ENCODE measurements at places on chromosomes 5 and 9.

GRCh38 chr9:122159925-122160246 lies 178 bp downstream of the MORN5 start:
- DNase-seq = no peak

DNA sequence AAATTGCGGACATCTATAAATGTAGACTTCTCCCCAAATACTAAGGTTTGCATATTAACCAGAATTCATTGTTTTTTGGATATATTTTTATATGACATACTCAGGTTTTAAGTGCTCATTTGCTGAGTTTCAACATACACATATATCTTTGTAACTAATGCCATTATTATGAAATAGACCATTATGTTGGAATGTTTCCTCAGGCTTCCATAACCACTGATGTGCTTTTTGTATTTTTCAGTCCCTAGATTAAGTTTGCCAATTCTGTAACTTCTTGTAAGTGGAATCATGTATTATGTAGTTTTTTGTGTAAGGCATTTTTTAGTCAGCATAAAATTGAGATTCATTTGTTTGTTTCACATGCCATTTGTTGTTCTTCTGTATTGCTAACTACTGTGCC lies 32.1 kb downstream of the HSPA4 start:
- DNase-seq = no peak

GRCh38 chr5:170408226-170408625 lies 19.1 kb upstream of the KCNMB1 start:
- DNase-seq = peak; percentile 81

- DNase-seq = peak; percentile 34
Observed at GRCh38 chr5:146744068-146744745, 134.3 kb downstream of the PPP2R2B start.

GRCh38 chr5:150429410-150429873 lies 16.7 kb upstream of the CD74 start:
- no peak for DNase-seq

DNA sequence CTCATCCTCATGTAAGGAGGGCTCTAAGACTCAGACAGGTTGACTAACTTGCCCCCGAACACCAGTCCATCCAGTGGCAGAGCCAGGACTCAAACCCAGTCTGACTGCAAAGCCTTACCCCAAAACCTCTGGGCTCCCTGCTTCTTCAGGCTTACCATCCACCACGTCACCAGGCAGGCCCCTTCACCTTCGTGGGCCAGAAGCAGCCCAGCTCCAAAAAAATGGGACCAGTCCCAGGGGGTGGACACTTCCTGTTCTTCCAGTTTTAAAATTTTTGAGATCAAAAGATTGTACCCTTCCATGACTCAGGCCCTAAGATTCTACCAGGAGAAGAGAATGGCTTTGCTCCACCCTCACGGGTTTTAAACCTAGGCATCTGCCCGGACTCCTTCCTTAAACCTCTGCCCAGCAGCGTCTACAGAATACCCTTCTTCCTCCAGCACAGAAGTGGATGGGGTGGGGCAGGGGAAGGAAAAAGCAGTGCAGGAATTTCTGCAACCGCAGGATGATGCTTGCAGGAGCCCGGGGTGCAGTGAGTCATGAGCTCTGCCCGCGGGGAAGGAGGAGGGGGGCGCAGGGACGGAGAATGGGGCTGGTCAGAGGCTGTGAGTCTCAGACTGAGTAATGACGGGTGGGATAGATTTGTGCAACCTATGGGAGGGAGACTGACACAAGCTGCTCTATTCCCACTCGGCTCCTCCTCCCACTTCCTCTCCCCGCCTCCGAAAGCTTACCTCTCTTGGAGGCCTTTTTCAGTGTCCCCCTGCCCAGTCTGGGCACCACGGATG lies 50.4 kb upstream of the STXBP1 start:
- peak; percentile 44 for DNase-seq

DNA sequence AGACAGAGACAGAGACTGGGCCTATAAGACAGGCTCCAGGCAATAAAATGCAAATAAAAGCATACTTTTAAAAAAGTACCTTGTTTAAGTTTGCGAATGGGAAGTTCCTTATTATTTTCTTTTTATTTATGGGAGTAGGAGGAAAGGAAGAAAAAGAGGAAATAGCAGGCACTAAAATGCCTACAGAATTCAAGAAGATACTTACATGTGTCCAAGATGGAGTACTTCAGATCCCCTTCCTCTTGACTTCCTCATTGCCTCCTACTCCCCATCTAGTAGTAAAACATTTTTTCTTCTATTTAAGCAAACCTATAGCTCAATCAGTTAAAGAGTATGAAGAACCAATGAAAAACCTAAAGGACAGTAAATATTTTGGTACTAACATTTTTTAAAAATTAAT lies 24.8 kb downstream of the GKAP1 start:
- DNase-seq = no peak

DNA sequence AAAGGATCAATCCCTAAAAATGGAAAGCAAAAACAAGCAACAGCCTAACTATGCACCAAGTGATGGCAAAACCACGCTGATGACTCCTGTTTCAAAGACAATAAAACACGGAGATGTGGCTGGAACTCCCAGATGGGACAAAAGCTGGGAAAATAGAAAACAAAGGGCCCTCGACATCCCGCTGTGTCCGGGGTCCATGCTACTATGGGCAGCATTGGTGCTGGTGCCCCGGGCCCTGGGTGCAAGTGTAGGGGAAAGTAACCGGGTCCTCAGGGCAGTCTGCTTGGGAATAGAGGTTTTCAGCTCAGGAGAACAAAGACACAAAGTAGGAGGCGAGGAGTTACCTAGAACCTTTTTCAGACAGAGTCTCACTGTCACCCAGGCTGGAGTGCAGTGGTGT lies 46.1 kb downstream of the MRPL36 start:
- DNase-seq = no peak
